ENCODE measurements at places on chromosomes 12 and 14.

GRCh38 chr12:46005823-46006222 lies 15.4 kb upstream of the SCAF11 start:
- no peak for DNase-seq

- no peak for DNase-seq
Measured at GRCh38 chr14:34170882-34171281, 220.0 kb upstream of the EGLN3 start.

- DNase-seq: no peak
Measured at GRCh38 chr12:41074473-41074769, 113.7 kb upstream of the PDZRN4 start.

- no peak for DNase-seq
Measured at GRCh38 chr14:82855912-82856391, 1322.3 kb upstream of the SEL1L start.

GRCh38 chr12:80912901-80913770 lies 24.6 kb downstream of the LIN7A start:
- DNase-seq: no peak

- DNase-seq: no peak
Measured at GRCh38 chr12:116749884-116750283, 11.8 kb downstream of the RNFT2 start.

GRCh38 chr14:35122696-35123387 lies 490 bp downstream of the PRORP start:
- DNase-seq: no peak
